ENCODE measurements at places on chromosomes 5 and 9.

GRCh38 chr9:15813076-15813475, 260.2 kb downstream of the CCDC171 start:
- no peak for DNase-seq

- DNase-seq = no peak
These were observed 73.2 kb downstream of the PGM5 start for GRCh38 chr9:68429631-68430030.

- no peak for DNase-seq
These were observed 327.2 kb downstream of the SLF1 start for GRCh38 chr5:94945656-94946055.

GRCh38 chr5:6770826-6771607, 57.8 kb downstream of the TENT4A start:
- no peak for DNase-seq

GRCh38 chr9:84791643-84792042, 122.1 kb downstream of the NTRK2 start:
- DNase-seq = no peak

DNA sequence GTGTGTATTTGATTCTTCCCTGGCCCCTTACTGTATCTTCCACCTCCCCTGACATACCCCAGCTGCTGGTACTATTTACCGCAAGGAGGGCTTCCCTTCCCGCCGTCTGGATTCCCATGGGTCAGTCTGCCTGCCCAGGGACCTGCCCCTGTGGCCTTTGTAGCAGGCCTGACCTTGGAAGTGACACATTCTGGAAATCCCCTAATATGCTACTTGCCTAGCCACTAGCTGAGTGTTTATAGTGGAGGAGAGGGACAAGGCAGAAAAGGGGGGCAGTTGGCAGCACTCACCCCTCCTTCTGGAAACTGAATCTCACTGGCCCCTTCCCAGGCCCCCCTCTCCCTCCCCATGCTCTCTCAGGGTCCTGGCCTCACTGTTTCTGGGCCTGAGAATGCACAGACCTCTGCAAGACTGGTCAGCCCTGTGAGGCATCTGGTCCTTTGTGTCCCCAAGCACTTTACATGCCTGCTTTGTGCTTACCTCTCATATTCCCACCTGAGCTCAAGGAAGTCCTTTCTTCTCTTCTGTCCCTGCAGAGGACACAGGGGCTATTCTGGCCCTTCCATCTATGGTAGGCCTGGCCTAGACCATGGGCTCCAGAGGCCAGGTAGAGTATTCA, 8.2 kb upstream of the CCL21 start:
- no peak for DNase-seq

- no peak for DNase-seq
These were observed 86.2 kb upstream of the CDH9 start for GRCh38 chr5:27124590-27124989.

GRCh38 chr9:35226651-35227050, 64.8 kb downstream of the UNC13B start:
- no peak for DNase-seq

DNA sequence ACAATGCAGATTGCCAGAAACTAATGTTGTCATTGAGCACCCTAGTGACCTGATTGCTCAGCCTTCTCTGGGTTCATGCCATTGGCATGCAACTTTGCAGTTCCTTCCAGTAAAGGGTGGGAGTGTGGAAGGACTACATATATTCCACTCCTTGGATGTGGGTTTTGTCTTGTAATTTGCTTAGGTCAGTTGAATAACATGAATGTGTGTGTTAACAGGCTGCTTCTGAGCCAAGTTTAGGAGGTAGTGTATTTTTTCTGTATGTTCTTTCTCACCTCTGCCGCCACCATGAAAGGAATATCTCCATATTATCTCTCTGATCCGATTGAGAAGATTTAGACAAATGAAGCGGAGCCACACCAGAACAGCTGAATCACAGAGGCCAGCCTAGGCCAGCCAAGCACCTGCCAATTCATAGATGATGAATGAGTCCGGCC, 1929.6 kb upstream of the CDH6 start:
- no peak for DNase-seq

- DNase-seq = peak; percentile 52
These were observed 21.3 kb downstream of the C5orf58 start for GRCh38 chr5:170254056-170254455.

DNA sequence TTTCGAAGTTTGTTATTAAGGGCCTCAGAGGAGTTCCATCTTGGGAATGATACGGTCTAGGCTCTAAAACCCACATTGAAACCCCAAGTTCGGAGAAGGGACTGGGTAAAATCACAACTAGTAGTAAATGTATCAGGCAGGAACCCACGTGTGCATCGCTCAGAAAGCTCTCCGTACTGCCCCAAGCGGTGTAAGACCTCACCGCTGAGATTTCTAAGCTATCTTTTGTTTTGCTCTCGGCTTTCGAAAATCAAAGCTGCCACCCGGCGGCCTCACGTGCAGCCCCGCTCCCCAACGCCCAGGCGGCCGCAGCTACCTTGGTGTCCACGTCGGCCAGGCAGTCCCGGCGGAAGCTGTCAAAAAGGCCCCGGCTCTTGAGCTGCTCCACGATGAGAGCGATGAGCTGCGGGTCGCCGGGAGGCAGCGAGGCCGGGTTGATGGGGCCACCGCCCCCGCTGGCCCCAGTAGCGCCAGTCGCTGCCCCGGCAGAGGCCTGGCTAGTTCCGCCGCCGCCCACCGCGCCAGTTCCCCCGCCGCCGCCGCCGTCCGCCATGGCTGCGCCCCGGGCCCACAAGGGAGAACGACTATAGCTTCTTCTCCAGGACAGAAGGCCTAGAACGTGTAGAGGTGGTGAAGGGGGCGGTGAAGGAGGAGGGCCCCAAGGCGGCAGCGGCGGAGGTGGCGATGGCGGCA, 420 bp downstream of the BOD1 start:
- DNase-seq = peak; percentile 47

- no peak for DNase-seq
These were observed 62.8 kb downstream of the CDKN2A start for GRCh38 chr9:21931428-21931827.

DNA sequence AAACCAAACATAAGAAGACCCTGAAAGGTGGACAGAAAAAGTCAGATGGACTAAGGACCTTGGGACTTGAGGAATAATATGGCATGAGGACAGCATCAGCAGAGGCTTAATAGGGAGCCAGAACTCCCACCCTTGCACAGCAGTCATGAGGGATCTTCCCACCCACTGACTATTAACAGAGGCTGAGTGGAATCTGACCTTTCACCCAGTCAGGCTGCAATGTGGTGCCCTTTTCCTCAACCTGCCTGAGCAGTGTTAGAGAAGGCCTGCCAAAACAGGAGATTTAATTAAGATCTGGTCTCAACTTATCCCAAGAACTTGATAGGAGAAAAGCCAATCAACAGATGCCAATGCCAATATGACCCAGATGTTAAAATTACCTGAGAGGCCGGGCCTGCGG, 481.9 kb downstream of the KDM4C start:
- DNase-seq = no peak

- peak; percentile 63 for DNase-seq
These were observed 79.2 kb upstream of the HSPA9 start for GRCh38 chr5:138654281-138654867.

- DNase-seq = no peak
These were observed 217.5 kb upstream of the S1PR3 start for GRCh38 chr9:88773627-88774244.

GRCh38 chr5:79025054-79025472, 40.0 kb upstream of the ARSB start:
- peak; percentile 53 for DNase-seq

DNA sequence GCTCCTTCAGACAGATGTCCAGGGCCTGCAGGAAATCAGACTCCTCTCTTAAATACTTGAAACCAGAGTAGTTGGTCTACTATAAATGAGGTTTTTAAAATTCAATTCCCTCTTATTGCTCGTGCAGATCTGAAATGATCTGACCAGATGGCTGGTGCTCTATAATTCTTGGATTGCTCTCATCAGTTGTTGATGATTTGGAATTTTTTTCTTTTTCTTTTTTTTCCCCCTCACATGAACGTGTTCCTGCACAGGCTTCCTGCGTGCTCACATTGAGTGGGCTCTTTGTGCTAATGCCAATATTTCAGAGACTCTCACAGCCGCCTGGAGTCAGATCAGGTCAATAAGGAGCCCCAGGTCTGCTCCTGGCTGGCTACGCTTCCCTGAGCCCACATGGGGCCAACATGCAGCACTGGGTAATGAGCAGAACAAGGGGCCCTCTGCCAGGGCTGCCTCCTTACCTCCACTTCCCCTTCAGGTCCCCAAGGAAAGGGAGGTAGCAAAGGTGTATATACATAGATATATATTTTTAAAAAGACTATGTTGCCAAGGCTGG, 82.0 kb downstream of the SIL1 start:
- DNase-seq = no peak

DNA sequence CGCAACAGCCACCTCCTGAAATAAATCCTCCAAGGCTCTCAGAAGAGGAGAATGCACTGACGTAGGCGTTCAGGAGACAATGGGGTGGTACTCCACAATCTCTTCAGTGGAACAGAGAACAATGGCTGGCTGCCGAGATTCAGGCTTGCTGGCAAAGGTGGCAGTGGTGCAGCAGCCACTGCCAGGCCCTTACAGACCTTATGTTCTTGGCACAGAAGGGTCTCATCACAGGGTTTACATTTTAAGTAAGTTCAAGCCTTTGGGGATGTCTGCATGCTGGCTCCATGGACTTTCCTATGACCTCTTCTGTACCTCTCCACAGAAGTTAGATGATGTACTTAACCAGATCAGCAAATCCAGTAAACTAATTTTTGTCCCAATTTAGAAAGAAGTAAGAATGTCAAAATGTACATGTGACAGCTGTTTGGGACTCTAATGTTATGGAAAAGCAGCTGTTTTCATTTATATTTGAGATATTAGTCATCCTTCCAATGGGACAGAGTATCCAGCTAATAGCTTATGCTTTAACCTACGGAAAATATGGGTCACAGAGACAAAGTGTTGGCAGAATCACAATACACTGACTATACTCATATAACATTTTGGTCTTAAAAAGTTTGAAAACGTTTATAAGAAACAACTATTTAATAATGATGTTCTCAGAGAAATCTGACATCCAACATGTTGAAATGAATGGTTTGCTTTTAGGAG, 180.9 kb downstream of the MAPKAP1 start:
- DNase-seq = no peak

DNA sequence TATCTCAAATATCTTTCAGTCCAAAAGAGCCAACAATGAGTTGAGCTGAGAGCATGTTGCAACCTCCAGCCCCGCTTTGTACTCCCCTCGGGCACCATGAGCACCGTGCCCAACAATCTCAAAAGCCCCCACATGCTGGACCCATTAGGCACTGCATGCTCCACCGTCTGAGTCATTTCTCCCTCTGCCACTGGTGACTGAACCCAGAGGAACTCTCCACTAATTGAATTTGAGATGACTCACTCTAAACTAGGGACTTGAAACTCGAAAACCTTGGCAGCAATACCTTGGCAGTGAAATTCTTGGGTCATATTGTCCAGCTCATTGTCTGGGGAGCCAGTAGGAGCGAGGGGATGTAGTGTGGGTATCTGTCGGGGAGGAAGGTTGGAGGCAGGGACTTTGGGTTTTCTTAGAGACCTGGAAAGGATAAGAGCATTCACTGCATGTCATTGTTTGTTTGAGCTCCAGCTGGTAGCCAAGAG, 49.9 kb upstream of the SLIT3 start:
- no peak for DNase-seq

DNA sequence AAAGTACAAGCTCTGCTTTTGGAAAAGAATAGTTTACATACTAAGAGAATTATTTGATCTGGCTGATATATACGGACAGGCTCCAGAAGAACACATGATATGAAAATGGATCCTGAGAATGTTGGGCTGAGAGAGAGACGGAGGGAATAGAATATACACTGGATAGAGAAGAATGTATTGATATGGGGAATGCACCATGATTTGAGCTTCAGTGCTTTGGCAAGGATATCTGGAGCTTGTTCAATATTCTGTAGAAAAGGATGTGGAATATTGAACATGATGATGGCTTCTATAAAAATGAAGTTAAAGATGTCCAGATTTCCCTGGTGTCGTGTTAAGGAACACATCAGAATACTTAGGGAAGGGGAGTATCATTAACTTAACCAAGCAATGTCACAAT, 280.5 kb upstream of the VLDLR start:
- no peak for DNase-seq

- DNase-seq = no peak
These were observed 230.2 kb downstream of the IRX1 start for GRCh38 chr5:3825531-3826451.

GRCh38 chr9:81855538-81855937, 72.7 kb upstream of the SPATA31D4 start:
- no peak for DNase-seq

- no peak for DNase-seq
These were observed 93.0 kb downstream of the TEK start for GRCh38 chr9:27202056-27202455.

DNA sequence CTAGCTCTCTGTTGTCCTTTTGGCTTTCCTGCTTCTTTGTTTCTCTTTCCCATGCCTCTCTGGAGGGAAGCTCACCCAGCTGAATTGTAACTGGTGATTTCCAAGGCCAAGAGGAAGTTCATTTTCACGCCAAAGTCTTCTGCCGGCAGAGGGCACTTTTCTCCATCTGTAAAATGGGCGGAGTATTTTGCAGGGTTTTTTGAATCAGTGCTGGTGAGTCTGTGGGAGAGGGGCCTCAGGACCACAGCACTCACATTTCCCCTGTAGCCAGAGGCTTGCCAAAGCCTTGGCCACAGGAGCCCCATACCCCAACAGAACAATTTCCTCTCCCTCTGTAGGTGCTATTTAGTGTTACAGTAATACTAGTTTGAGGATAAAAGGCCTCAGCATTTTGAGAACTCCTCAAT, 42.3 kb upstream of the MATR3 start:
- DNase-seq = peak; percentile 12

GRCh38 chr9:3751125-3751758, 225.4 kb upstream of the RFX3 start:
- no peak for DNase-seq

Measured in T-helper 9 cell (primary cell).